ENCODE measurements at places on chromosomes 7 and 10.

- no peak for DNase-seq
Observed at GRCh38 chr10:62573929-62574328, 199.8 kb downstream of the ZNF365 start.

GRCh38 chr7:51104278-51104677 is 212.3 kb downstream of the COBL start:
- no peak for DNase-seq

GRCh38 chr7:13851736-13852135 is 137.7 kb downstream of the ETV1 start:
- no peak for DNase-seq

- no peak for DNase-seq
Observed at GRCh38 chr7:148371280-148371937, 219.2 kb upstream of the C7orf33 start.

DNA sequence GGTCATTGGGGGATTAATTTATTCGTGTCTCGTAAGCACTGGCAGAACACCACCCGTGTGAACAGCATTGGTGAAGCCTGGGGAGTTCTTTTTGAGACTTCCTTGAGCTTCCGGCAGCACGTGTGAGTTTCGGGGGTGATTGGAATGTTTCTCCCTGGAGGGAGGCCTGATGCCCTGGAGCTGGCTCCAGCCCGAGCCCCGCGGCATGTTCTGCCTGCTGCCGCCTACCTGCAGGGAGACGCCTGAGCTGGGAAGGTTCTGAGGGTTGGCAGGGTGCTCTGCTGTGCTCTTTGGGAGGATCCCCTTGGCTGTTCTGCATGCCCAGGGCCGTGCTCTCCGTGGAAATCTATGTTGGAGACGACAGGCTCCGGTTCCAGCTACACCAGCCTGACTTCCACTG is 159.3 kb downstream of the MGMT start:
- no peak for DNase-seq

DNA sequence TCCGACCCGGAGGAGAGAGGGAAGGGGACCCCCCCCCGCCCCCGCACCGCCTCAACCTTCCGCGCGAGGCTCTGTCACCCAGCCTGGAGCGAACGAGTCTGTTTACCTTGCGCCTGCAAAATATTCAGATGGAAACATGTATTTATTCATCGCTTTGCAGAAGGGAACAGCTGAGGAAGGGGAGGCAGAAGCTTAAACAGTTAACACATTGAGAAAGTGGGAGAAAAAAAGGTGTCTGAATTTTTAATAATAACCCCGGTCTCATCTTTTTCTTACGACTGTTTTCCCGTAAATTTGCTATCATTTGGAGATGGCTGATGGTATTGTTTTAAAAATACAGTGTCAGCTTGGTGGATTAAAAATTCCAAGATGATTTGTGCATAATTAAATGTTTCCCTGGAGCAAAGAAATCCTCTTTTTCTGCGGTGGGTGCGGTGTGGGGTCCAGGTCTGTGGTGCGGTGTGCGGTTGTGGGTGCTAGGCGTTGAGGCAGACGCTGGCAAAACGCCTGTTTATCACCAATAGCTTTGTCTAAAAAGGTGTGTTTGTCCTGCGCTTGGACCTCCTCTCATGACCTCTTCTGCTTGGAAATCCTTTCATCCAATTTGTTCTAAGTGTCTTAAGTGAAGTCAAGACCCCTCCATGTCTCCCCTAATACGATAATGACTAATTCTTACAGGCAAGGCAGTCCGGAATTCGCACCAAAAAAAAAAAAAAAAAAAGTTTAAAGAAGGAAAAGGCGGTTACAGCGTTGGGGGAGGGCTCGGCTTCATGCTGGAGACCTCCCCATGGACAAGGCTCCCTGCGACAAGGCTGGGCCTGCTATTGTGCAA is 1.6 kb downstream of the UNCX start:
- DNase-seq: no peak

GRCh38 chr7:70237831-70238575 is 639.7 kb downstream of the AUTS2 start:
- no peak for DNase-seq

GRCh38 chr10:14146025-14146424 is 184.7 kb downstream of the FRMD4A start:
- no peak for DNase-seq

- peak; percentile 72 for DNase-seq
Observed at GRCh38 chr7:129091484-129092002, 36.6 kb upstream of the TNPO3 start.

DNA sequence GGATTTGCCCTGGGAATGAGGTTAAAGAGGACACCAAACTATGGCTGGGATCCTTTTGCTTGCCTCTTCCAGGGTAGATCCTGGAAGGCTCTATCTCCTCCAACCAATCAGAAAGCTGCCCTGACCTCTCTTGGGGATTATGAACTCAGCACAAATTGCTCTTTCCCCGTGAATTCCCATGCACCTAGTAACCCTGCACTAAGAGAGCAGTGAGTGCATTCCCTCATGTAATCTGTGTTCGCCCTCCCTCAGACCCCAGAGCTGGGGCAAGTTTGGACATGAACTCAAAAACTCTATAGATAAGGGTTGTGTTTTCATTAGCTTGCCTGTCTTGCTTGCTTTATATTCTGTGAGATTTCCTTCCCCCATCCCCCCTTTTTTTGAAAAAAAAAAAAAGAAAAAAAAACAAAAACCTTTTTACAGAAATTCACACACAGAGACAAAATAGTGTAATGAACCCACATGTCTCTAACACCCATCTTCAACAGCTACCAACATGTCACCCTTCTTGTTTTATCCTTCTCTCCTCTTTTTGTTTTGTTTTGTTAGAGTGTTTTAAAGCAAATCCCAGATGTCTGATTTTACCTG is 225.5 kb upstream of the TCF7L2 start:
- no peak for DNase-seq

- DNase-seq: no peak
Observed at GRCh38 chr7:82897500-82897899, 265.2 kb downstream of the PCLO start.

Data from left ventricle myocardium inferior (tissue), 1 donor.